ENCODE measurements at places on chromosomes 1 and 21.

DNA sequence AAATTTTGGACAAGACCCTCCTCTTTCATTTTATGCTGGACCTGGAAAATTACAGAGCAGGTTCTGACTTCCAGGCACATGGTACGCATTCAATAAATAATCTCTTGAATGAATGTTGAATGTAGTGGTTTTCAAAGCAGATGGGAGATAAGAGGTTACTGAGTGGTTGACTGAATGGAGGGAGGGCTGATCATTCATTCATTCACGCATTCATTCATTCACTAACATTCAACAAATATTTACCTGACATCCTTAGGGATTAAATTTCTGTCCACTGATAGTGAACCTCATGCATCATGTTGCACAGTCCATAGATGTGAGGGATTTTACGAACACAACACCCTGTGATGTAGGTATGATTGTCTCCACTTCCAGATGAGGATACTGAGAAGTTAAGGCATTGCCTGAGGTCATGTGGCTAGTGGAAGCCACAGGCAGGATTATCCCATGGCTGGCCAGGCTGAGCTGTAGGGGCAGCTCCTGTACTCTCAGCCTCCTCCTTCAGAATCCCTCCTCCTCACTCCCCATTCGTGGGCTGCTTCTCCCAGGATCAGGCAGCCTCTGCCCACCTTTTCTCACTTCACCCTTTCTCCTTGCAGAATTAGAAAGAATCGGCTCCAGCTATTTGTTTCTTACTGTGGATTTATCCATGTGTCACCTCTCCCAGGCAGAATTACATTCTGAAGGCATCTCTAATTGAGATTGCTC, 48.4 kb upstream of the ATP5PO start:
- DNase-seq, result no peak

DNA sequence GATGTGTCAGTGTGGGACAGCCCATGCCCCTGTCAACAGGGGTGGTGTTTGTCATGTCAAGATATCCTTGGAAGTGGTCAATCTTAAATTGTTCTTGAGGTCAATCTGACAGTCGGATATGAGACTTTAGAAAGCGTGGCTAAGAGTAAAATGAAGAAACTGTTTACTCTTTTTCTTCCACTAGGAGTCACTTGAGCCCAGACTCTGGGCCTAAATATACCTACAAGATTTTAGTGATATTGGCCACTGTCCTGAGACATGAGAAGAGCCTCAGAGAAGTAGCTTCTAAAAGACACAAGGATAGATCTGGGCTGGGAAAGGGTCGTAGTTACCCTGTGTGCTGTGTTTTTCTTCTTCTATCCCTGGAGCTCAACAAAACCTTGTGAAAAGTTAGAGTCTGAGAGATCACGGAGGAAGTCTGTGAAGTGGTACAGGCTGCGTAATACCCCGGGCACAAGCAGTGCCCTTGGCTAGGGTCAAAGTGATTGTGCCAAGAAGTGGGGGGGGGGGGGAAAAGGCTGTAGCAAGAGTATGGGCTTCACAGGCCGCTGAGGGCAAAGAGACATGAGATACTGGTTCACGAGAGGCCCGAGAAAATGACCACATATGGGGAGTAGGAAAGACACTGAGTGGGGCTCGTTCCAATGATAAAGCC, 355.2 kb upstream of the GREM2 start:
- no peak for DNase-seq

- no peak for DNase-seq
Observed at GRCh38 chr1:8165595-8166360, 139.7 kb upstream of the ERRFI1 start.

- no peak for DNase-seq
Observed at GRCh38 chr1:83828456-83828855, 170.5 kb downstream of the TTLL7 start.

DNA sequence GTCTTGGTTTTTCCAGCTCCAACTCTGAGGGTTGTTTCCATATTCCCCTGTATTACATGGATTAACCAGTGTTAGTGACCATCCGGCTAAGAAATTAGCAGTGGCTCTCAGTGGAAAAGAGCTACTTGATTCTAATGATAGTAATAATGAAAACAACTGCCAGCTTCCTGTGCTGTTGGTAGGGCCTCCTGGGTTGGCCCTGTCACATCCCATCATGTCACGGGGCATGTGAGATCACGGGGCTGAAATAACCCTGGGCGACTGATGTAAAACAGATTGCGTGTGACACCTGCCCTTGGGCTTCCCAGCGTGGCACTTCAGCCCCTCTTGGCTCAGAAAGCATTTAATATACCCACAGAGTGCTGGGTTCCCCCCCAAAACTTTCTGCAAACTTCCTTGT, 149.0 kb downstream of the ROR1 start:
- no peak for DNase-seq

- no peak for DNase-seq
Observed at GRCh38 chr1:15344800-15345704, 64.6 kb upstream of the EFHD2 start.

DNA sequence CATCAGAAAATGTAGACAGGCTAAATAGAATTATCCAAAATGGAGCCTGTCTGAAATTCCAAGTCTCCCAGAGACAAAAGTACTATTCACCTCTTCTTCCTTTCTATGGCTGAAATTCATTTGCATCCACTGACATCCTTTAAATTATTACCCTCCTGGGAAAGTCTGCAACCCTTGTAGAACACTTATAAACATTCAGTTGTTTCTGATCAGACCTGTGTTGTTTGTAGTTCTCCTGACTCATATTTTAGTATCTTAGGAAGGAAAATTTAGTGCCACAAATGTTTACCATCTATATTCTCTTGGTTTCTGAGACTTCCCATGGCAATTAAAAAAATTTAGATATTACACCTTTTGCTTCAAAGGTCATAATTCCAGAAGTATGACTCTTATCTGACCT, 69.6 kb upstream of the C1orf105 start:
- DNase-seq, result no peak

- DNase-seq, result no peak
Observed at GRCh38 chr1:200330741-200331428, 79.0 kb downstream of the ZNF281 start.

GRCh38 chr1:168372307-168372706, 91.6 kb downstream of the TBX19 start:
- DNase-seq, result no peak

DNA sequence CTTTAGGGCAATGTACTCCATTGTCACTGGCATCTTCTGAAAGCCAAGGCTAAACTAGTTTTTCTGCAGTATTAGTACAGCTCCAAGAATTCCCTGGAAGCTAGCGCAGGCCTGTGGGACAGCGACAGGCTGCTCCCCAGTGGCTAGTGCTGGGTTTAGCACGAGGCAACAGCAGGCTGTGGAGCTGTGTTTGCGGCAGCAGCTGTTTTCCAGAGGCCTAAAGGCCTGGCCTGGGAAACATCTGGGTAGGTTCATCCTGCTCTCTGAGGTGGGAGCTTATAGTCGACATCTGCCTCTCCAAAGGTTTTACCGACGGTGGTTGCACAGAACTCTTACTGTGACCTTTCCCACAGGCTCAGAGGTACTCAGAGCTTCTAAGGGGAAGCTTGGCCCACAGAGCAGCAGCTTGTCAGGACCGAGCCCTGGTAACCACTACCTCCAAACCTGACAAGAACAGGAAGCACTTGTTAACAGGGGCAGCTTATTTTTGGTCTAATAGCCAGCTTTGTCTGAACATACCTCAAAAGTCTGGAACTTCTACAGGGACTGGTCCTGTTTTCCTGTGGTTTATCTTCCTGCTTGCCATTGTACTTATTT, 17.2 kb downstream of the CC2D1B start:
- no peak for DNase-seq

- DNase-seq, result peak; percentile 38
Observed at GRCh38 chr1:24923485-24924113, 6.5 kb downstream of the RUNX3 start.

- no peak for DNase-seq
Observed at GRCh38 chr1:169012416-169012815, 94.1 kb upstream of the ATP1B1 start.

GRCh38 chr1:11804666-11805421, 920 bp downstream of the MTHFR start:
- no peak for DNase-seq

GRCh38 chr1:200448034-200448762, 38.4 kb upstream of the ZNF281 start:
- no peak for DNase-seq

DNA sequence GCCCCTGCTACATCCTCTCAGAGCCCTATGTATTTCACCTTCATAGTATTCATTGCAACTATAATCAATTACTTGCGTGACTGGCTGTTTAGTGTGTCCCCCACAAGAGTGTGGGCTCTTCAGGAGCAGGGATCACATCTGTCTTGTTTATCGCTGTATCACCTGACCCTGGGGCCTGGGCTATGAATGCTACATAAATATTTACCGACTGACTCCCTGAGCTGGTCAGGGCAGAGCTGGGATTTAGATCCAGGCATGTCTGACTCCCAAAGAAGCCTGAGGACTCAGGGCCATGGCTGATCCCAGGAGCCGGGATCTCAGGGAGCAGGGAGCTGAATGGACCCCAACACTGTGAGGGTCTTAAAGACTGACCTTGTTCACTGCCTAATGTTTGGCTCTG, 49.7 kb downstream of the AHDC1 start:
- DNase-seq, result no peak

- no peak for DNase-seq
Observed at GRCh38 chr1:112409414-112409813, 13.4 kb downstream of the CTTNBP2NL start.

GRCh38 chr1:145845144-145845513, 301 bp upstream of the NUDT17 start:
- no peak for DNase-seq

GRCh38 chr1:234645474-234645953, 35.5 kb upstream of the IRF2BP2 start:
- DNase-seq, result no peak

DNA sequence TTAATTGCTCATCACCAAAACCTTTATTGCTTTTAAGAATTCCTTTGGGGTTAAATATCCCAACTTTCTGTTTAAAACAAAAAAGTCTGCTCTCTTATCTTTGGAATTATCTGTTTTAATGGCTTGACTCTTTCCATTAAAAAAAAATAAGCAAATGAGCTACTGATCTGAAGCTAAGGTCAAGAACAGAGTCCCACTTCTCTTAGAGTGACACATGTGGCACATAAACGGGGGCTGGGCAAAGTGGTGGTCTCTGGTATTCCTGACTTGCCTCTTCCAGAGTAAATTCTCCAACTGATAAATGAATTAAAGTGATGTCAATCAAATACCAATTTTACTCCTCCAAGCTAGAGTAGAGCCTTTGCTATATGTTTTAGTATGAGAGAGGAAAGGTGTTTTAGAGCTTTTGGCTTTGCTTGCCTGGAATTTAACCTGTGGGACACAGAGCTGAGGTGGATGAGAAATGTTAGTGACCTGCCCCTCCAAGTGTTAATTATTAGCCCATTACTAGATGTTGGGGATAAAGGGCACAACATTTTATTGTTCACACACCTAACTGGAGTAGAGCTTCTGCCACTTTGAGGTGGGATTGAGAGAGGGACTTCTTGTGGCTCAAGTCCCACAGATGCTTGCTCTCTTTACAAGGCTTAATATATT, 864.0 kb downstream of the LRRIQ3 start:
- no peak for DNase-seq

GRCh38 chr21:25329227-25329825, 278.0 kb downstream of the MRPL39 start:
- DNase-seq, result no peak

DNA sequence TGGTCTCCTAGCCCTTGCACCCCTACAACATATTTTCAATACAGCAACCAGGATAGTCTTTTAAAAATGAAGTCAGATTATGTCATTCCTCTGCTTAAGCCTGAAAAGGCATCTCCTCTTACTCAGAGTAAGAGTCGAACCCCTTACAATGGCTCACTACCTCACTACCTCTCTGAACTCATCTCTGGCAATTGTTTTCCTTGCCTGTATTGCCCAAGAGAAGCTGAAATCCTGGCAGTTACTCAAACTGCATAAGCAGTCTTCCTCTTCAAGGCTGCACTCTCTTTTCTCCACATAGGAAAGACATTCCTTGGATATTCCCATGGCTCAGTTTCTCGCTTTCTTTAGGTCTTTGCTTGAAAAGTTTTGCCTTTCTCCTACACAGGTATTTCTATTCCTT, 22.7 kb downstream of the CLDN8 start:
- no peak for DNase-seq

GRCh38 chr1:9844106-9844505, 20.3 kb upstream of the CLSTN1 start:
- DNase-seq, result no peak

DNA sequence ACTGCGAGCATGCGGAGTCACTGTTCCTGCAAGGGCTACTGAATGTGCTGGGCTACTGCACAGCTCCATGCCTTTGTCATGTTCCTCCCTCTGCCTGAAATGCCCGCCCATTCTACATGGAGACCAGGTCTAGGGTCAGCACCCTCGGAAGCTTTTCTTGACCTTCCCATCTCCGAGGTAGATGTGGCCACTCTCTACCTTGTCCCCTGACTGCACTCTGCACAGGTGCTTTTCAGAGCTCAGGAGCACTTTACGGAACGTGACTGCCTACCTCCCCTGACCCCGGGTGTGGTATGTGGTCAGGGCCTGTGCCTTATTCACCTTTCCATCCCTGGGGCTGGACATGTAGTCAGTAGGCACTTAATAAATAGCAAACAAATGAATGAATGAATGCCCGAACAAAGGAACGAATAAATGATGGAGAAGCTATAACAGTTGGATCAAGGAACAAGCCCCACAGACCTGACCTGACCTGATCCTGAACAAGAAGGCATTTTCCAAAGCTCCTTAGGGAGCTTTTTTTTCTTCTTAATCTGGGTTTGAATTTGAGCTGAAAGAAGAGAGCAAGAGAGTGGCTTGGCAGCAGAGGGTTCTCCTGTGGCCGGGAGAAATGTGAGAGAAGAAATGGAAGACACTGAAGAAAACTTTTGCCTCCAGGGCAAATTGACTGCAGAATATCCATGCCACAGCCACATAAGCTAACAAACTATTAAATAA, 7.9 kb downstream of the RD3 start:
- no peak for DNase-seq

DNA sequence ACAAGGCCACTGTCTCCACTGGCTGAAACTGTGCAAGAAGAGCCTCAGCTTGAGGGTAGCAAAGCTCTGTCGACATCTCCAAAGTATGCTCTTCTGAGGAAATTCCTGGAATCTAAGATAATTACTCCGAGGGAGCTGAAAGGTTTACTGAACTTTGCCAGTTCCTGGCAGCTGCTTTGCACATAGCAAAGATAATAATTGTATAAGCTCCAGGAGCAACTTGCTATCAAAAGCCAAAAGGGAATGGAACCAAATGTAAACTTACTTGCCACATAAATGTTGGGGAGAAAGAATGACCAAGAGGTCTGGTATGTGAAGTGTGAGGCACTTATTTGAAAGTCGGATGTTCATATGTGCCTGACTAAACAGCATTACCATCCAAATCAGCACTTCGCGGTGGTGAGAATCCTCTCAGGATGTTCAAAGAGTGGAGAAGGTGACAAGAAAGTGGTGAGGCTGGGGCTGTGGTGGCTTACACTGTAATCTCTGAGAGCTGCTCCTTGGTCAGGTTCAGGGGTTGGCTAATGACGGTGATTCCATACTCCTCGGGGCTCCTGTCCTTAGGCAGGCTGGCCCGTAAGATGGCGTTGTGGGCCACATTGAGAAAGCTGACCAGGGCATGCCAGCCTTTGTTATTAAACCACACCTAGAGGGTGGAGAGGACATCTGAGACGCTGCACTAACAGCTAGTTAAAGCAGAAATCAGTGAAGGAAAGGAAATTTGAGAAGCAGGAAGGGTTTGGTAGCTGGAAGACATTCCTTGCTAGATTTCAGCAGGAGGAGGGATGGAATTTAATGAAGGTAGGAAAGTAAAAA, 100.0 kb downstream of the ABCA4 start:
- no peak for DNase-seq
